T-helper 1 cell (primary cell): ENCODE measurements at places on chromosomes 3 and 15.

- no peak for DNase-seq
Observed at GRCh38 chr3:89276116-89276515, 168.7 kb downstream of the EPHA3 start.

DNA sequence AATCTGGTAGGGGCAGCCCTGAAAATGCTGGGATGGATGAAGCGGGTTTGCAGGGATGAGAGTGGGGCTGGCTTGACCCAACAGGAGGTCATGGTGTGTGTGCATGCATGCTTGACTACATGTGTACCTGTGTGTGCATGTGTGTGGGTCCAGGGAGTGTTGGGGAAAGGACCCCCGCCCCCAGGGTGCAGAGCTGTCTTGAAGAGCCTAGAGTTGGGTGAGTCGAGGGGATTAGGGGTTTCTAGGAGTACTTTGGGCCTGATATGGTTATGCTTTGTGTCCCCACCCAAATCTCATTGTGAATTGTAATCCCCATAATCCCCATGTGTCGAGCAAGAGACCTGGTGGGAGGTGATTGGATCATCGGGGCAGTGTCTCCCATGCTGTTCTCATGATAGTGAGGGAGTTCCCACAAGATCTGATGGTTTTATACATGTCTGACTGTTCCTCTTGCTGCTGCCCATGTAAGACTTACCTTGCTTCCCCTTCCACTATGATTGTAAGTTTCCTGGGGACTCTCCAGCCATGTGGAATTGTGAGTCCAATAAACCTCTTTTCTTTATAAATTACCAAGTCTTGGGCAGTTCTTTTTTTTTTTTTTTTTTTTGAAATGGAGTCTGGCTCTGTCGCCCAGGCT is 5.2 kb upstream of the LCTL start:
- DNase-seq: no peak

GRCh38 chr15:41487381-41487780 is 6.3 kb upstream of the ITPKA start:
- no peak for DNase-seq

GRCh38 chr15:33113666-33114373 is 80.7 kb downstream of the FMN1 start:
- no peak for DNase-seq

- no peak for DNase-seq
Observed at GRCh38 chr15:40310001-40310959, 2.5 kb upstream of the PLCB2 start.

- DNase-seq: no peak
Observed at GRCh38 chr15:65791335-65792137, 557 bp downstream of the DENND4A start.
